T-helper 1 cell (primary cell): ENCODE measurements at places on chromosomes 4 and X.

GRCh38 chr4:104976262-104976661 lies 170.4 kb upstream of the TET2 start:
- no peak for DNase-seq

DNA sequence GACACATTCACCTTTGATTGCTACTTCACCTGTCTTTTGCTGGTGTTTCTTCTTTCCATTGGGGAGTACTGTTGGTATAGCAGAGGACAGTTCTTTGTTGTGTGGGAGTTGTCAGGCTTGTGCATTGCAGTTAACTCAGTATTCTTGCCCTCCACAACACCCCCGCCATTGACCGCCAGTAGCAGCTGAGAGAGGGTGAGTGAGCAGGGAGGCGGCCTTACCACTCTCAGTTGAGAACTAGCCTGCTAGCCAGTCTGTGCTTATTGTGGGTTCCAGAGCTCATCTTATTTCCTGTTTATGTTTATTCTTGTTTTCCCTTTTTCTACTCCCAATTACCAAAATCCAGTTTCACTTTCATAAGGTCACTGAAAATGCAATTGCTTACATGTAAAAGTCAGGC lies 52.2 kb downstream of the STIM2 start:
- DNase-seq: no peak

DNA sequence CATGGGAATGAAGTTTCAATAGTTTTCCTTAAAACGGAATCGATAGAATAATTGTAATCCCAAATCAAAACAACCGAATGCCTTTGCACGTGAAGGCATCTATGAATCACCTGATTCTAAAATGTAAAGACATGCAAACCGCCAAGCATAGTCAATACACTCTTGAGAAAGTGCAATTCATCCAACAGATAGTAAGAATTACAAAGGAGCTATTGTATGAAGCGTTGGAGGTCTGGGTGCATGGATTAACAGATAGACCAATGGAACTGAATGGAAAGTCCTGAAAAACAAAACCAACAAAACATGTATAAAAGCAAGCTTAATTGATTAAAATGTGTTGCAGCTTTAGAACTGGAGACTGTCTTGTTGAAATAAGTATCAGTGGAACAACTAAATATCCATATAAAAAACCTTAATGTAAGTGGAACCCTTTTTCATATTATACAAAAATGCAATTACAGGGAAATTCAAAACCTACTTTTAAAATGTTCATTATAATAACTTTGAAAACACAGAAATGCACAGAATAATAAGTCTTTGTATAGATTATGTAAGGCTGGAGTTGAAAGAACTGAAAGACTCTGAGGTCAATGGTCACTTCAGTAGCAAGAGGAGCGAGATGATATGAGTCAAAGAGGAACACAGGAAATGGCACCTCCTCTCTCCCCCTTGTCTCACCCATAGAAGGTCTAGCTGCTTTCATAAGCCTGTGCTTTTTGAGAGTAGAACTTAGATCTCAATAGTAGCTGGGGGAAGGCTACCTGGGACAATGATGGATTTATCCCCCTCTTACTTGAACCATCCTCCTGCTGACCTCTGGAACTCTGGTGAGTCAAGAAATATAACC lies 20.1 kb downstream of the MAGEC2 start:
- DNase-seq: no peak

GRCh38 chr4:20252656-20253282 lies 1.1 kb downstream of the SLIT2 start:
- no peak for DNase-seq

GRCh38 chr4:136637071-136637777 lies 895.1 kb downstream of the PCDH18 start:
- DNase-seq: no peak

GRCh38 chrX:40864972-40865371 lies 129.6 kb upstream of the MED14 start:
- no peak for DNase-seq

DNA sequence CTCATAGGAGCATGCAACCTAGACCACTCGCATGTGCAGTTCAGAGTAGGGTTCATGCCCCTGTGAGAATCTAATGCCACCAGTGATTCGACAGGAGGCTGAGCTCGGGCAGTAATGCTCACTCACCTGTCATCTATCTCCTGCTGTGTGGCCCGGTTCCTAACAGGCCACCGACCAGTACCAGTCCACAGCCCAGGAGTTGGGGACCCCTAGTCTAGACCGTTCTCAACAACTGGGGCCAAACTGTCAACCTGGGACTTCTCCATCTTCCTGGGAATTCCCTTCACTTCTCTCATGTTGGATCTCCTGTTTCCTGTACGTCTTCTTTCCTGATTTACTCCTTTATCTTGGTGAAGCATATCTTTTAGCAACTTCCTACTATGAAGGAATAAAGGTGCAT lies 79.4 kb upstream of the HELT start:
- no peak for DNase-seq

- no peak for DNase-seq
These were observed 95.6 kb downstream of the ADAMTS3 start for GRCh38 chr4:72473434-72473900.

DNA sequence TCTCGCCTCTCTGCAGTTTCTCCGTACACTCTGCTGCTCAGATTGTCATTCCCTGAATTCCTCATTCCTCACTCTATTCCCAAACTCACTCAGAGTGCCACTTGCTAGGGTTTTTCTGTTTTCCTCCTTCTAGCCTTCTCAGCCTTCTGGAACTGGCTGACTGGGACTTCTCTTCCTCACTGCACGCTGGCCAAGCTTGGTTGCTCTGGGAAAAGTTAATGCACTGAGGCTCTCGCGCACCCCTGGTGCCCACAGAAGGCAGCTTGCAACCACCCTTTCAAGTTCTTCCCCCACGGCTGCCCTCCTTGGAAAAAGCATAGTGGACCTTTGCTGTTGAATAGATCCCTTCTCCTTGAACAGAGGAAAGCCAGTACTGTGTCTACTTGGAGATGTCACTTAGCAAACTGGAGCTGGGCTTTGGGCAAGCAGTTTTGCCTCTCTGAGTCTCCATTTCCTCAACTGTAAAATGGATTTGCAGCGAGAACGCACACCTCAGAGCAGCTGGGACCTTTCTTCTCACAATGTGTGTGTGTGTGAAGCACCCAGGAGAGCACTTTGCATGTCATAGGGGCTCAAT lies 6.0 kb upstream of the CCKAR start:
- no peak for DNase-seq

- DNase-seq: no peak
These were observed 370.5 kb upstream of the ANXA10 start for GRCh38 chr4:167721617-167722486.
